ENCODE measurements at places on chromosomes 1 and 21.

DNA sequence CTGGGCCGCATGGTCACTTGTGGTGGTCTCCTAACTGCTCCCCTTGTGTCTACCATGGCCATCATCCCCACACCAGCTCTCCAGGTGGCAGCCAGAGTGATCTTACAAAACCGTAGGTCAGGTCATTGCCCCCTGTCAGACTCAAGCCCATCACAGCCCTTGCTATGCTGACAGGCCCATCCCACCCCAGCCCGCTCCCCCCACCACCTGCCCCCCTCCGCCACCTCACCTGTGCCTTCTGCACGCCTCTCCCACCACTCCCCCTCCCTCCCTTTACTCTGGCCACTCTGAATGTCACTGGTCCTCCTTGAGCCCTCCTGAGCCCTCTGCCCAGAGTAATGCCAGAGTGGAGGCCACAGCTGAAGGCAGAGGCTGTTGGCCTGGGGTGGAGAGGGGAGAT lies 28.5 kb downstream of the TEX35 start:
- peak; percentile 57 for DNase-seq

DNA sequence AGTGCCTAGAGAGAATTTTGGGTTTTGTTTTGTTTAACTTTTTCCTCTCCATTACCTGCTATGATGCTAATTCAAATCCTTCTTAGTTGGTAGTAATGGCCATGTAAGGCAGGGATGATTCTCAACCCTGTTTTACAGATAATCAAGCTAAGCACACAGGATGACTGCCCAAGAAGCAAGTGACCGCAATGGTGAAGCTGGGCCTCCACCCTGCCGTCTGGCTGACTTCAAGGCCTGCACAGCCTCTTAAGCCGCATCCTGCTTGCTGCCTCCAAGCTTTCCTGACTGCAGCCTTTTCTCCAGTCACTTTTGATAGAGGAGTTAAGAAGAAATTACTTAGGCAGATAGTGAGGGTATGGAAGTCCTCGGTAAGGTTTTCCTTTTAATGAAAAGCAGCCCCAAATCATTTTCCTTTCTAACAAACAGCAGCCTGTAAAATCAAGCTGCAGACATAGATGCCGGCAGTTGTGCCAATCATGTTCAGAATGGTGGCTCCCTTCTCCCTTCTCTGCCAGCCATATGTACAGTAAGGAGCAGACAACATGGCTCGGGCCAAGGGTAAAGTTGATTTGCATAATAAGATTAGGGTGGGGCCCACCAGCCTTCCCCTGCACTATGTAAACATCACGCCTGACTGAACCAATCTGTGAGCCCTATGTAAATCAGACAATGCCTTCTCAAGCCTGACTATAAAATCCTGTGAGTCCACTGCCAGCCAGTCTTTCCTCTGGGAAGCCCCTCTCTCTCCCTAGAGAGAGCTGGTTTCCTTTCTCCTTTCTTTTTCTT lies 8.8 kb upstream of the CTBS start:
- peak; percentile 40 for DNase-seq

GRCh38 chr1:179366093-179366800 lies 476 bp downstream of the AXDND1 start:
- peak; percentile 53 for DNase-seq

GRCh38 chr21:43018519-43018918 lies 44.2 kb downstream of the PKNOX1 start:
- DNase-seq: no peak

Measured in Karpas-422 (cell line).